Esophagus muscularis mucosa (tissue), 4 donors: ENCODE measurements at places on chromosomes 7 and 10.

- no peak for DNase-seq
These were observed 14.1 kb upstream of the MYPN start for GRCh38 chr10:68095153-68095552.

- no peak for DNase-seq
These were observed 102.0 kb downstream of the SEMA3C start for GRCh38 chr7:80816806-80817205.

DNA sequence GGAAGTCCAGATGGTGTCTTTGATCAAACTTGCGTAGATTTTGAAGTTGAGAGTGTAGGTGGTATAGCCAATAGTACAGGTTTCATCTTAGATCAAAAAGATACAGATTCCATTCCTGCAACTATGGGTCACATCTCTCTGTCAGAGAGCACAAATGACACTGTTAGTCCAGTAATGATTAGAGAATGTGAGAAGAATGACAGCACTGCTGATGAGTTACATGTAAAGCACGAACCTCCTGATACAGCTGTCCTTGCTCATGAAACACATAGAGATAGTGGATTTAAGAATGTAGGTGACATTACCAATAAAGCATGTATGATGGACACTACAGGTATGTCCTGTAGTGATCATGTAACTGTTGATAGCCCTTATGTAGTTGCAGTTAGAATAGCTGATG is 59.1 kb downstream of the LOXL4 start:
- no peak for DNase-seq

DNA sequence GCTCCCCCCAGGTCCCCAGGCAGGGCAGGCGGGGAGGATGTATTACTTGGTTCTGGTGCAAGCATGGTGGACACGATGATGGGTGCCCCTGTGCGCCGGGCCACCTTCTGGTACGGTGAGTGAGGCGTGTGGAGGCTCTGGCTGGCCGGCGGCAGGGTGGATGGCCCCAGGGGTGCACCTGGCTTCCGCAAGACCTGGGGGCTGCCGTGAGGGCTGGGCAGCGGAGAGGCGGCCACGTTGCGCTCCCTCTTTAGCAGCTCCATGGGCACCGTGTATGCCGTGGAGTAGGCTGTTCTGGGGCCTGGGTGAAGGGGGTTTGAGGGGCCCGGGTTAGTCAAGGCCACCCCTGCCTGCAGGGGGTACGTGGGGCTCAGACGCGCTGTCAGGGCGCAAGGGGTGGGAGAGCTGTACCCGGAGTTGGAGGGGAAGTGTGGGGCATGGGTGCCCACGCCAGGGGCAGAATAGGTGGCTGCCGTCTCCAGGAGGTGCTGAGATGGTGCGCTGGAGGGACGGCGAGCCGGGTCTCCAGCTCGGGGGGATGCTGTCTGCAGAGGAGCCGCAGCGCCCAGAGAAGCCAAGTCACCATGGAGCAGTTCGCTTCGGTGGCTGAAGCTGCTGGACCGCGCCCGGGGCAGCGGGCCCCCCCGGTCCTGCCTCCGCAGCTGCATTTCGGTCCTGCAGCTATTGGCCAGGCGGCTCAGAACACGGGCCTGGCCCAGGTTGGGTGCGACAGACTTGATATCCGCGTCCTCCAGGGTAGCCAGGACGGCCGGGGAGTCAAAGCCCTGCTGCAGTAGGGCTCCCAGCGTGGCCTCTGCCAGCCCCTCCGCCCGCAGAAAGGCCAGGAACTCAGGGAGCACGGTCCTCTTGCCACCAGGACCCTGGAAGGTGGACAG is 84.4 kb downstream of the ZRANB1 start:
- no peak for DNase-seq

DNA sequence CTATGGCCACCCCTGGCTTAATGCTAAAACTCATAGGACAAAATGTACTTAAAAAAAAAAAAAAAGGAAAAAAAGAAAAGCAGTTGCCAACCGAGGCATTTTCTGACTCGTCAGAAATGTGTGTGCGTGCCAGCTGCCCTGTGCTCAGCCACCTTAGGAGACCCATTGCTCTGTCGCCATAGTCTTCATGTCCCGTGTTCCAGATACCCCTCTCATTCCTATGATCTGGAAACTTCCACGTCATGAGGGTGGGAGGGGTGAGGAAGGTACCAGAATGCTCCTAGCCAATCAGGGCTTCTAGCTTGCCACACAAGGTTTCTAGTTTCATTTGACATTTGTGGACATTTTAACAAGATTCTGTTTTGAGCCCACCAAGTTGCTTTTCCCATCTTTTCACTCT is 212.9 kb downstream of the TCF7L2 start:
- DNase-seq, result no peak

DNA sequence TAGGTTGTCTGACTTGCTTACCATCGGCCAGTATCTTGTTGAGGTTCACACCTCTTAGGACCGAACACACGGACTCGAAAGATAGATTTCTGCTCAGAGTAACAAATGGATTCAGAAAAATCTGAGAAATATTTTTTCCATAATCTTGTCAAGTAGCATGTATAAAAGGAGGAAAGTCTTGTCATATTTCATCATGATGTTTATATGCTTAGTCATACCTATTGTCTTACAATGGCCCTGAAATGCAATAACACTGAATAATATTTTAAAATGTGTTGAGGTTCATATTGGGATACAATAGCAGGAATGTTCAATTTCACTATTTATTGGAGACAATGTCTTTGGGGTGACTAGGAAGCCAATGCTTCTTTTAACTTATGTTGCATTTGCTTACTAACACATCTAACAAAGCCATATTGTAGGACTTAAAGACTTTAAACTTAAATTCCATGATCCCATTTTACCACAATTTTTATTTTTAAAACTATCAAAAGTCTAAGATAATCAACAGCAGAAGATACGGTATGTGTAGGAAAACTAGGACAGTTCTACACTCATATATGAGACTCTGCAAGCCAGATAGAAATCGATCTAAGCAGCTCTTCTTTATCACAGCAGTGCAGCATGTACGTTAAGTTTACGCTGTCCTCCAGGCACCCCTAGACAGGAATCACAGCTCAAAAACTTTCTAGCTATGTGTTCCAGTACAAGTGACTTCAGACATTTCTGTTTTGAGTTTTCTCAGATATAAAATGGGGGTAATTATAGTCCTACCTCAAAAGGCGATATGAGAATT is 135.7 kb upstream of the CAV2 start:
- no peak for DNase-seq

DNA sequence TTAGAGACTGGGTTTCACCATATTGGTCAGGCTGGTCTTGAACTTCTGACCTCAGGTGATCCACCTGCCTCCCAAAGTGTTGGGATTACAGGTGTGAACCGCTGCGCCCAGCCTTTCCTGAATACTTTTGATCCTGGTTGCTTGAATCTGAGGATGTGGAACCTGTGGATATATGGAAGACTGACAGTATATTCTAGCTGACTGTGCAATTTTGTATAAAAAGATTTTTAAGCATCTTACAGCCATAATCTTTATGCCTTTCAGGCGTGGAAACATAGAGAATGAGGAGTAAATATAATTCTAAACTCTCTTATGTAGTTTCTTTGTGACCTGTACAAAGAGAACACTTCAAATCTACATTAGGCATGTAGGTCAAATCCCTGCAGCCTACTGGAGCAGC is 16.2 kb downstream of the TSPAN14 start:
- no peak for DNase-seq

GRCh38 chr7:74344786-74345185 is 55.6 kb downstream of the CLIP2 start:
- DNase-seq, result no peak

DNA sequence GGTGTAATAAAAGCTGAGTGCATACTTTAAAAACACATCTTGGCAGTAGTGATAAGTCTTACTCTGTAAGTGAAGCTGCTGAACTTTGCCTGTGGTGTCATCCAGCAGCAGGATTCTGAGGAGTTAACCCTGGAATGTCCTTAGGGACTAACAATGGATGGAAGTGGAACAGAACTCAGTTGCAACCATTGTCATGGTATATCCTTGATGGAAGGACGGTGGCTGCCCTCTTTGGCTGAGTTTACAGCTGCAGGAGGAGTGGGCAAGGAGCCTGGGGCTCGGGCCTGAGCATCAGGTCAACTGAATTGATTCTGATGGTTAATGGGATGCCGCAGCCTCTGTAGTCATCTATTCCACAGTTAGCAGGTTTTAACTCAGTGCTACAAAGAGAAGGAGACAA is 56.2 kb downstream of the MRC1 start:
- DNase-seq, result no peak

GRCh38 chr7:103685646-103686045 is 239.6 kb upstream of the SLC26A5 start:
- DNase-seq, result no peak

DNA sequence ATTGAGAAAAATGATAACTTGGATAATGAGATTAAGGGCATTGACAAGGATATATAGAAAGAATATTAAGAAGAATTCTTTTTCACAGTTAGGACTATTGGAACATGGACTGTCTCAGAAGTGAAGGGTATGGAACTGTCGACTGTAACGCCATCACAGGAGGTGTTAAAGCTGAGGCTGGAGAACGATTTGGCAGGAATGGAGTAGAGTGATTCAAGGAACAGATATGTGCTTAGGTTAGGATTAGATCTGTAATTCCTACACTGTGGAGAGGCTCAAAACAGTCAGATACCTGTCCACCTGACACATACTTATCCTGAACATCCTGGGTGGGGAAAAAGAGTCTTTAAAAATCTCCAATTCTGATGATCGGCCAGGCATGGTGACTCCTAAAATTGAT is 30.9 kb downstream of the RHOBTB1 start:
- DNase-seq, result no peak

GRCh38 chr10:101888251-101888949 is 44.8 kb upstream of the KCNIP2 start:
- no peak for DNase-seq

DNA sequence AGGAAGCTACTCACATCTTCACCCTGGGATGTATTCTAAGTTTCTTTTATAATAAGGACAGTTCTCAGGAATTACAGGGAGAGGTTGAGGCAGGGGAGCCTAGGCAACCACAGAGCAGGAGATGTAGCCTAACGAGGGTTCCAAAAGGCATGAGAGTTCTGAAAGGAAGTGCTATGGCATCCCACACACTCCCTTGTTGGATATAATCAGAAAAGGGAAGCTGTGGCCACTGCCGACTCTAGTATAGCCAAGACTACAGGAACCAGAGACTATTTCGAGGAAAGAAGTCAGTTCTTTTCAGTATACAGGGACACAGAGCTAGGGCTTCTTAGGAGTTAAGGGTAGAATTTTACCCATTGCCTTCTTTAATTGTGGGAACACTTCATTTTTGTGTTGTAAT is 11.0 kb downstream of the PRR15 start:
- DNase-seq, result no peak

DNA sequence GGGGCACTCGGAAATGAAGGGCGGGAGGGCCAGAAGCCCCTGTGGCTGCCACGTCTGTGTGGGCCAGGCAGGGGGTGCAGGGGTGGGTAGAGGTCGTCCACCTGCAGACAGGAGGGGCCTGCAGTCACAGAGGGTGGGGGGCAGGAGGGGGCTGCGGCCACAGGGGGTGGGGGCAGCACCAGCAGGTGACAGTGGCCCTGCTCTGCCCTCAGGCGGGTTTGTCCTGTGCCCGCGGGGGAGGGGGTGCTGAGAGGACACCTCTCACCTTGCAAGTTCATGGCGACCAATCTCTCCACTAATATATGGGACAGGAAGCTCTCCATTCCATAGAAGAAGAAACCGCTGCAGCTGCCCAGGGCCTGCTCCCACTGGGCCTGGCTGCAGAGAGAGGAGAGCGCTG is 26.6 kb upstream of the NKX6-2 start:
- no peak for DNase-seq

DNA sequence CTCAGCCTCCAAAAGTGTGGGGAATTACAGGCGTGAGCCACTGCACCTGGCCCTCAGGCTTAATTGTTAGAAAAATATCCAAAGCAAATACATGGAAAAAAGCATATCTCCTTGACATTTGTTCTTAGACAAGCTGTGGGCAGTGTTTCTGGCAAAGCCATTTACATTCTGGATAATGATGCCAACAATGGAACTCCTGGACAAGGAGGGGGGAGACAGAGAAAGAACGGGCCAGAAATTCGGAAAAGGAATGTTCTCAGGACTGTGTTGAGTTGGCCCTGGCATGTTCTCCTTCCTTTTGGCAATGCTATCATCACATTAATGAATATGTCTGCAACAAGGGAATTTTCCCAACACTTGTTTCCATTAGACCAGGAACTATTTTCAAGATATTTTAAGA is 88.7 kb downstream of the UBE2H start:
- DNase-seq, result no peak

- no peak for DNase-seq
These were observed 96.6 kb upstream of the CACUL1 start for GRCh38 chr10:118851062-118852035.

GRCh38 chr10:5442065-5442989 is 30.0 kb downstream of the NET1 start:
- no peak for DNase-seq

GRCh38 chr10:102114861-102115618 is 5.1 kb downstream of the LDB1 start:
- peak; percentile 97 for DNase-seq

DNA sequence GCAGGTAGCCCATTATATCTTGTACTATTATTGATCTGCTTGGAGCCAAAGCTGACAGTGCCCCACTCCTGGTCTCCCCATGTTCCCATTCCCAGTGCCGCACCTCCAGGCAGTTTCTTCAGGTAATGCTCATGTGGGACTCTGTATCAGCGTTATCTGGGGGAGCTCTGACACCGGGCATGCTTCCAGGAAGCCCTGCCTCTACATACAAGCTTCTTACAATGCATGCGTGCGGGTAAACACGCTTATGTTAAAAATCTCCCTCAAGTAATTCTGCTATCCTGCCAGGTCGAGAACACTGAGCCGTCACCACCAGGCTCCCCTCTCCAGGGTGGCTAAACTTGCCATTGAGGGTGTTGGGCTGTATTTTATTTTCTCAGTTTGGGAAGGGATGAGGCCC is 61.6 kb upstream of the LBX1 start:
- no peak for DNase-seq

GRCh38 chr10:25831080-25831479 is 102.9 kb upstream of the MYO3A start:
- DNase-seq, result no peak

GRCh38 chr10:71569775-71570588 is 149.6 kb downstream of the C10orf105 start:
- peak; percentile 94 for DNase-seq

DNA sequence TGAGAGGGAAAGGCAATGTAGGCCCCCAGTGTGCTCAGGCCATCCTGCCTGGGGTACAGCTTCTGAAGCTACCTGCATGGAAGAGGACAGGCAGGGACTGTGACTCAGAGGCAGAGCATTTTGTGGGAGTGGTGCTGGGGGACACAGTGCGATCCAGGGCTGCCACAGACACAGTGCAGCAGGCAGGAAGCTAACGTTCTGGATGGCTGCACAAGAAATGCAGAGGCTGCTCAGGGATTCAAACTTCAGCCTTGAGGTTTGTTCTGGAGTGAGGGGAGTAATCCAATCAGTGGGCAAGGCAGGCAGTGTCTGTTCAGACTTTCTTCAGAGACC is 648.0 kb upstream of the IGFBP3 start:
- no peak for DNase-seq

GRCh38 chr7:64802699-64803098 is 8.5 kb downstream of the ZNF138 start:
- DNase-seq, result peak; percentile 24

GRCh38 chr10:34996843-34997242 is 93.3 kb downstream of the CUL2 start:
- no peak for DNase-seq
